ENCODE measurements at places on chromosomes 7 and 10.

DNA sequence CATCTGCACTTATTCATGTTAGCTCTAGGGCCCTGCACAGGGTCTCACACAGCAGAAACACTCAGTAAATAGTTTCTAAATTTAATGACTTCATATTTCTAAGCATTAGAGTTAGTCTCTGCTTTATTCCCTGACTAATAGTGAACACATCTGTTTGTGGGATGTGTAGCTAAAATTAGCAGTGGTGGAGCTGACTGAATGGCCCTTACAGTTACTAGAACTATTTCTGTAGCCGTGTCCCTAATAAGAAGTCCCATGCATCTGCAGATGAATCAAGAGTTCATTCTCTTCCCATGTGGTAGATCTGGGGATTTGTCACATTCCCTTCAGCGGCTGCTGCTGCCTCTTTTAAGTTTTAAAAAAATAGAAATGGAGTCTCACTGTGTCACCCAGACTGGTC lies 11.7 kb downstream of the MAP3K8 start:
- no peak for DNase-seq

DNA sequence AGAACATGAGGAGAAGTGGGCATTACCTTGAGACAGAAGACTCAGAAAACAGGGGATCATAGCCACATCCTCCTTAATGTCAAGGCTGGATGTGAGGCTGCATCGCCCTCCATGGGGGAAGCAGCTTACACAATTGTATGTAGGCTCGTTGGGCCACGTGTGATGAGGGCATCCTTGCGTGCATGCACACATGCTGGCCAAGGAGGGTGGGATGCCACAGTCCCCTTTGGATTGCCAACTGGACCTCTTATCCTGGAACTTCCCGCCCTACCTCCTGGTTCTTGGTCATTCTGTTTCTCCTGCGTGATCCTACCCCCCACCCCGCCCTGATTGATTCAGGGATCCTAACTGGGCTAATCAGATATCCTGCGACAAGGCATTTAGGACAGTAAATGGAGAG lies 102.0 kb downstream of the PRKAG2 start:
- no peak for DNase-seq

DNA sequence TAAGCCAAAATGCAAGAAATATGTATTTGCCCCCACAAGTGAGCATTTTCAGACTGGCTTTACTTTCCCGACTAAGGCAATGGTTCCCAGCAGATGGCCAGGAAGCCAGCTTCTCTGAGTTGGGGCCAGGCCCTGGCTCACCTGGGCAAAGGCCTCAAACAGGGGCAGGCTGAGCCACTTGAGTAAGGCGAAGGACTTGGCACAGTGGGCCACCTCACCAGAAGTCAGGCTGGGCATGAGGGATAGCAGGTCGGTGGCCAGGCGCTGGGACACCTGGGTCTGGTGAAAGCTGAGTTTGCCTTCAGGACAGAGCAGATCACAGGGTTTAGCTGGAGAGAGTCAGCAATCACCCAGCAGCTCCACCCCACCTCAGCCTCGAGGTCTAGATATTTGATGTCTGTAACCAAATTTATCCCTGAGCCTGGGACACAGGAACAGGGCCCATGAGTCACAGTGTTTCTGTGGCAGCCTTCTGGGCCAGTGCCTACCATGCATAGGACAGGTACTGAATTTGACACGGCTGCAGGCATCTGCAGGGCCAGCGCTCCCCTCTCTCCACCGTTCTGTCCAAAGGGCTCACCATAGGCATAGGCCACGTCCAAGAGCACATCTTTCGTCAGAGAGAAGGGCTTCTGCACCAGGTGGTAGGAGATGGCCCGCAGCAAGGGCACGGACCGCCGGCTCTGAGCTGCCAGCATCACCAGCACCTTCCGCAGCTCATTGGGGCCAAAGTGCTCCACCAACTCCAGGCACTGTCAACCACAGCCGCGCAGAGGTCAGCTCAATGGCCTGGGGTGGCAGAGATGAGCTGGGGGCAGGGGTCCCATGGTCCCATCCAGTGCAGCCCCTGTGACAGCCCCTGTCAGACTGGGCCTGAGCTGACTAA lies 7.3 kb downstream of the TBRG4 start:
- DNase-seq, result no peak

- no peak for DNase-seq
These were observed 18.2 kb upstream of the TSPAN33 start for GRCh38 chr7:129126314-129126713.

GRCh38 chr10:17113346-17113745 lies 16.3 kb downstream of the CUBN start:
- DNase-seq, result no peak

DNA sequence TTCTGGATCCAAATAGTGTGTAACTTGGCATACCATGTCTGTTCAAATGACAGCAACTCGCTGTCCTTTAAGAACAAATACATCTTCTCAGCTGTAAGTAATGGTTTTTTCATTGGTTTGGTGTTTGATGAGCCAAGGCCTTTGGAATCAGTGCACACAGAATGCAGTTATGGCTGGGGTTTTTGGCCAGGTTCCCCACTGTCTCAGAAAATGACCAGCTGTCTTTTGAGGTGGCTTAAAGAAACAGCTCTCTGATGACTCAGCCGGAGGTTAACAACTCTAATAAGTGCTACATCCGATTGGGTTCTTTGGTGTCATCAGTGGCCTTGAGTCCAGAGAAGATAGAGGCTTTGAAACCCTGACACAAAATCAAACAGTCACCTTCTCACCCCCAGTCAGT lies 688.4 kb downstream of the REEP3 start:
- no peak for DNase-seq

DNA sequence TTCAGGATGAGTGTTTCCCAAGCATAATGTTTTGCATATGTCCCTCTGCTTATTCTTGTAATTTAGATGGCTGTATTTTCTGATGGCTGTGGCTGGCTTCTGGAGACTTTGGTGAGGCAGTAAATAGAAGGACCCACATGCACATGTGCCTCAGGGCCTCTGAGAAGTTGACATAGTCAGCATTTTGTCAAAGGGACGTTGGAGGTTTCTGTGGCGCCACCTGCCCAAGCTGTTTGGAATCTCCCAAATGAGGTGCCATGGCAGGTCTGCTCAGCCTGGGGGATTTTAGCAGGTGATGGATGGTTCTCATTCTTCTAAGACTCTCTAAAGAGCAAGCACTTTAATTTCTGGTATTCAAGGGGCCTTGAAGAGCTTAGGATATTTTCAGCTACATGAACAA lies 29.8 kb downstream of the C10orf120 start:
- no peak for DNase-seq

DNA sequence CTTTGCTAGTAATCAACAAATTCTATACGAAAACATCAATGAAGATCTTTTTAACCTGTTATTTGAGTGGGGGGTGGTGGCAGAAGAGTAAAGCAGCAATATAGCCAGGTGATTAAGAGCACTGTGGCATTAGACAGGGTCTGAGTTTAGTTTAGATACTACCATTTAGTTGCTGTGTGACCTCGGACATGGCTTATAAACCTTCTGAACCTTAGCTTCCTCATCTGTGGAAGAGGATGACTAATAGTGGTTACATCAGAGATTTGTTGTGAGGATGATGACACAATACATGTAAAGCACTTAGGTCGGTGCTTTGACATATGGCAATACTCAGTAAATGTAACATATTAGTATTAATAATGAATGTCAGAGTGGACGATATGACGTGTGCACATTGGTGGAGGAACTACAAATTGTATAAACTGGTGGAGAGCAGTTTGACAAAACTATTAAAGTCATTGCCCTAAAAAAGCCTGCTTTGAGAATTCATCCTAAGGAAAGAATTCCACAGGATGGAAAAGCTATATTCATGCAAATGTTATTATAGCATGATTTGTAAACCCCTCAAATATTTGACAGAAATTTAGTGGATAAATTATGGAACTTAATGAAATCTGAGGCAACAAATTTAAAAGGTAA lies 24.3 kb downstream of the SPAG6 start:
- DNase-seq, result no peak

- no peak for DNase-seq
These were observed 176.4 kb downstream of the ZNF248 start for GRCh38 chr10:37680716-37681616.

DNA sequence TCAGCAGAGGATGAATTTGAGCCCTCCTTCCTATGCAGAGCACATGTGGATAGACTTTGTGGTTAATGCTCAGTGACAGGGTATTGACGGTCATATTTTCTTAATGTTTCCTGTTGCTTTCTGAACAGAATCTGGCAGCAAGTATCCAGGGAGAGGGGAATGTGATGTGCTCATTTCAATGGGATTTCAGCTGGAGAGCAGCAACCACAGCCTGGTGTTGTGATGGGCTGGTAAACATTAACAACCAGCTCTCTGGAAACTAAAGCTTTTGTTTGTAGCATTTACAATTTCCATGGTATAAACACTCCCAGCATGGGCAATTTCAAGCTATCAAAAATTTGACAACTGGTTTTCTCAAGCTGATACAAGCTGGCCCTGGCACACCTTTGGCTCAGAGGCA lies 215.9 kb downstream of the SH2D4B start:
- no peak for DNase-seq

GRCh38 chr10:5043716-5044115 lies 40.1 kb upstream of the AKR1C2 start:
- no peak for DNase-seq

DNA sequence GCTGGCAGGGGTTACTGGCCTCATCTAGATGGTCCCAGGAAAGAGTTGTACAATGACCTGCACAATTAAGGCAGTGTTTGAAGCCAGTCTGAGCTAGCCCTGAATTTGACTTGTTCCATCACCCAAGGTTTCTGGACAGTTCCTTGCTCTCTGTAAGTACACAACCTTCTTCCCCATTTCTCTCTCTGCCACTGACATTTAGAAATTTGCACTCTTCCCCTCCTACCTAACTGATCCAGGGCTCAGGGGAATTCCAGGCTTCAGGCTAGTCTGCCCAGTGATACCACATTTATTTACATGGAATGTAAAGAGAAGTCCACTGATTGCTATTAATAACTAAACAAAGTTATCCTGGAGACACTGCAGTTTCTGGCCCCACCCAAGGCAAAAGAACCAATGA lies 139.0 kb upstream of the GPR26 start:
- DNase-seq, result no peak

DNA sequence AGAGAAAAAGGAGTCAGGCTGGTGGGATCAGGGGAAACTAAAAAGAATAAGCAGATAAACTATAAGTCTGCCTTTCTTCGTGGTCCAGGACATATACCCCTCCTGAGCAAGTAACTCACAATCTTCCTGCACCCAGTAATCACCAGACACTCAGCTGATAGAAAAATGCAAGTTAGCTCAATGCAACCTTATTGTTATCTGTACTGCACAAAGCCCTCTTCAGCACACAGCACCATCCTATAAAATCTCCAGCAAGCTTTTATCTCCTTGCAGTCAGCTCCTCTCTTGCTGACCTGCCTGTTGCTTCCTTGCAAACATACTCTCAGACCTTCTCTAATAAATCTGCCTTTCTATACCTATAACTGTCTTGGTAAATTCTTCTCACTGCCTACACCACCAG lies 6.7 kb downstream of the SLC37A3 start:
- DNase-seq, result no peak
